ENCODE measurements at places on chromosomes 2 and 18.

DNA sequence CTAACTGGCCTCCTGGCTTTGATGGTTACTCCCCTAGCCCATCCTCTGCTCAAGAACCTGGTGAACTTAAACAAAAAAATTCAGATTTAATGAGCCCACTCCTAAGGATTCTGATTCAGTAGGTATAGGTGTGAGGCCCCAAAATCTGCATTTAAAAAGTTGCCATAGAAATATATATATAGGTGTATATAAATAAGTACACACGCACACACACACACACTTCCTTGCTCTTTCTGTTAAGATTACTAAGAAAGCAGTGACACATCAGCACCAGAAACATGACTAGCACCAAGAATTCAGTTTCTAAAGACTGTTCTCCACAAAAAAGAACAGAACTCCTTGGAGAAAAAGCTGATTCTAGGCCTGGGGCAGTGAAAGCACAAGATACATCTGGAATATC, 17.8 kb downstream of the EML6 start:
- DNase-seq: no peak

- no peak for DNase-seq
These were observed 25.2 kb downstream of the EIF2AK3 start for GRCh38 chr2:88602022-88602421.

- DNase-seq: no peak
These were observed 315.6 kb downstream of the INSIG2 start for GRCh38 chr2:118403658-118404451.

DNA sequence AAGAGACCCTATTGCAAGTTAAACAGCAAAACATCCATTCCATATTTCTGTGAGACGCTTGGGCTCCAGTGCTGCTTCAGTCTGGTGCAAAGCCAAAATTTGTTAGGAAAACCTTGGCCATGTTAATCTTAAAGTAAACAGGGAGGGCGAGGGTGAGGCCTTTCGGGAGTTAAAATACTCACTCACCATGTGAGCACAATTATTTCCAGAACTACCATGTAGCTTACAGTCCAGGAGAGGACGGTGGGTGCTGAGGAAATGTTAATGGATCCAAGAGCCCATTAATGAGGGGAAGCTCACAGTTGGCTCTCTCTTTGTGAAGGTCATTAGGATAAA, 286.4 kb downstream of the SLC8A1 start:
- DNase-seq: no peak

DNA sequence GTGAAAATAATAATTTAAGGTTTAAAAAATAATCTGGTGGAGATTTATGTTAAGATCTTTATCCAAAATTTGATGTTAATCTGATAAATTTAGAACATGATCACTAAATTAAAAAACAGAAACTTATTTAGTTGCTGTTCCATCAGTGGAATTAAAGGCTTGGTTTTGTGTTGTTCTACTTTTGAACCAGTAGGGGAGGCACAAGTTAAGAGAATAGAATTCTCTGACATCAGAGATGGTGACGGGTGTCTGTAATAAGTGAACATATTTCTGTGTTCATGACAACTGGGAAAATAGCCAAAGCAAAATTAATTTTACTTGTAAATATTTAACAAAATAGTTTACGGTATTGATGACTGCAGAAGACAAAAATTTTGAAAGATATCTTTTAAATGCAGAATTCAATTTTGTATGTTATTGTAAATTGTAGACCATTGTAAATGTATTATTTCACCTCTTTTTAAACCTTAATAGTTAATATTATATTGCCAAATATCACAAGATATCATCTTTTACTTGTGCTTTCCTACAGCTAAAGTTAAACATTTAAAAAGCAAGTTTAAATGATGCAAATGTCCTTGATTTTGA, 106.0 kb downstream of the UBR3 start:
- DNase-seq: no peak

DNA sequence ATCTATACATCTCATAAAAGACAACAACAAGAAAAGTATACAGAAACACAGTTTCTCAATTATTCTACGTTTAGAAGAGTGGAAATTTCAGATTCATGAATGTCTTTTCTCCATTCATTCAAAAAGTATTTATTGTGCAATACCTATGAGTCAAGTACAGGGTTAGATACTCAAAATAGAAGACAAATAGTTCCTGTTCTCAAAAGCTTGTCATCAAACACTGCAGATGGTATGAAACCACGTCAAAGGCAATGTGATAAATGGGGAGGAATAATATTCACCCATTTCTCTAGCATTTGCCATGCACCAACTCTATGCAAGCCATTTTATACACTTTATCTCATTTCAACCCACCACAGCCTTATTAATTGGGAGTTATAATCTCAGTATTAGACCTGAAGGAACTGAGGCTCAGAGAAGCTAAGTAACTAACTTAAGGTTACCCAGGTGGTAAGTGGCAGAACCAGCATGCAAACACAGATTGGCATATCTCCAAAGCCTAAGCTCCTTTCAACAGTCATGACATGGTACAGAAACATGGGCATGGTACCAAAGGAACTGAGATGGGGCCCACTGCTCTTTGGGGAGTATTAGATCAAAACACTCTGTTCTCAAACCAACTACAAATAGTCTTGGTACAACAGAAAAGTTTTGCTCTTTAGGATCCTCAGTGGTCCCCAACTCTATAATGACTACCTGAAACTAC, 67.2 kb upstream of the NPAS2 start:
- DNase-seq: no peak

DNA sequence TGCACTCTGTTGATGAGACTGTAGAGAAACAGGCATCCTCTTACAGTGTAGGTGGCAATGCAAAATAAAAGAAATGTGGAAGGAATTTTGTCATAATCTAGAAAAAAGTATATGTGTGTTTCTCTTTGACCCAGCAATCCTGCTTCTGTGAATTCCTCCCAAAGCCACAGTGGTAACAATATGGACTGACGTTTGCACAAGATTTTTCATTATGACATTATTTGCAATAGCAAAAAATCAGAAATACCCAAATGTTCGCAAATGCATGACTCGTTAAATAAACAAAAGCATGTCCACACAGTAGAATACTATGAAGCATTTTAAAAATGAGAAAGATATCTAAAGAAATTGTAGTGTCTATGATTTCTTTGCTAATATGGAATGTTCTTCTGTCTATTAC, 255.2 kb upstream of the NRP2 start:
- DNase-seq: no peak

DNA sequence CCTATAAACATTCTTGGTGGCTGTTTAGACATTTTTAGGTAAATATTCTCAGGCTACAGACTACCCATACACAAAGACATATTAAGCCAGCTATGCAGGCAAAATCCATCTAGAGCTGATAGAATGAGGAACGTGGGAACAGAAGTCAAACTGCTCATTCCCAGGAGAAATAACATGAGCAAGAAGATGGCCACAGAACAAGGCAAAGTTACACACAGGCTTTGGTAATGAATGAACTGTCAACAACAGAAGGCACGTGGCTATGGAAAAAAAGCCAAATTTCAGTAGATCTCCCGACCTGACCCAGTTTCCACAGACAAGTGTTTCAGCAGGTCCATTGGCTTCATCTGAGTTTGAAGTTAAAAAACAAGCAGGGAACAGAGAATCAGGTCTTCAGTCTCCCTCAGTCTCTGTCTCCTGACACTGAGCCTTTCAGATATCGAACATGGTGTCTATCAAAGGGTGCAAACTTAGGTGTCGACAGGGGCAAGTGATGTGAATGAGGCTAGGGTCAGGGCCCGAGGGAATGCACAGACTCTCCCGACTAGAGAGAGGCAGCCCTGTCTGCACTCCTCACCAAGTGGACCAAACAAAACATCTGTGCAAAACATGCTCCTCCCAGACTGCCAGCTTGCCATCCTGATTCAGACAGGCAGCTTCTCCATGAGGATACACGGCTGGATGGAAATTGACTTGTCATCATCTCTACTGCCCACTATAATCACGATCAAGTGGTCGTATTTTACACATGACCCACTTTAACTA, 25.9 kb downstream of the SIGLEC15 start:
- DNase-seq: no peak

DNA sequence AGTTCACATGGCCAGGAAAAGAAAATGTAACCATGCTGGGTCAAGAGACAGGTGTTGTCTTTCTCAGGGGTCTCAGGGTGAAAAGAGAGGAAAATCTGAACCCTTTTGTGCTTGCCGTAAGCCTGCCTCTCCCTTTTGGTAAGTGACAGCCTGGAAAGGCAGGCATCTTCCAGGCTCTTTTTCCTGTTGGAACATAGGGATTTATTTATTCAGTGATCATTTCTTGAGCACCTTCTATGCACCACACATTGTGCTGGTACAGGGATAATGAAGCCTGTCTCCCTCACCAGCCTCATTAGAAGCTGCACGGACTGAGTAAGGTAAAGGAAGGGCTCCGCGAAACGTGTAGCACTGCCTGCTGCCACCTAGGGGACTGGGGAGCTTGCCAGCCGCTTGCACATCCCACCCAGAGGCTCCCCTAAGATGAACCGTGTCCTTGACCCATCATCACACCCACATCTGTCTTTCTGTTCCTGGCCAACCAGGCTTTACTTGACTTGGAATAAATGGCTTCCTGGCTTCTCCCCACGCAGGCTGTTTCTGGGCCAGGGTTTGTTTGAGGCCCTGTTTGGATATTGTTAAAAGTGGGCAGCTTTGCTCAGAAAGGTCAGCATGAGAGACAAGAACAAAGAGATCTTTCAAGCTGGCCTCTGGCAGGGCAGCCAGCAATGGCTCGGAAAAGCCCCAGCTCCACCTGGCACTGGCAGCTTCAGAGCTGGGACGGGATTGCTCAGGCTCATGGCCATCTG, 73.3 kb upstream of the MCFD2 start:
- no peak for DNase-seq

DNA sequence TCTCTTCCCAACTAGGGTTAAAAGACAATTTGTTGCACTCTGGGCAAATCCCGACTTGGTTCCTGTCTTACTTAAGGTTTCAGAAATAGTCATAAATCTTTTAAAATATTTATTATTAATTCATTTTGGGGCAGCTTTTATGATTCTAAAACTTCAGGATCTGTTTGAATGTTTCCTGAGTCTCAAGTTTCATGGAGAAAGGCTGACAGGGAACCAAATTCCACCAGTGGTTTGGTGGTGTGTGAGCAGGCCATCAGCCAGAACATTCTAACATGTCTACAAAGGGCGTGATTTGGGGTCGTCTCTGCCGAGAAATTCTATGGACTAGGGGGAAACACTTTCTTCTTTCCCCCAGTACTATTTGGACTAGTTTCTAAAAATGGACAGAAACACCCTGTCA, 366.4 kb downstream of the ZNF521 start:
- DNase-seq: no peak

DNA sequence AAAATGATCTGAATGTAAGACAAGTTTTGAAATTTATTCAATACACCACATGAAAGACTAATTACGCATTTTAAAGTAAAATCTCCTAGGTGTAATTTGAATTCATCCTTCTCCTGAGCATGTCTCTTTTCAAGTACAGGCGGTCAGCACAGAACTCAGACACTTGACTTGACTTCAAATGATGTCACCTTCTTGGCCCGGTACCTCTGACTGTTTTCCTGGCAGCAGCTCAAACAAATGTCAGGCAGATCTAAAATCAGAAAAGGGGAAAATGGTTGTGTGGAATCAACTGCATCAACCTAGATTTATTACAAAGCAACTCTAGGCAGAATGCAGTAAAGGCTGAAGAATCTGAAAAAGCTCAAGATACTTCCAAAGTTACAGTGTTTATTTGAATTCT, 11.4 kb upstream of the PROKR1 start:
- no peak for DNase-seq

GRCh38 chr2:217151509-217152206, 291.8 kb upstream of the TNP1 start:
- DNase-seq: no peak

DNA sequence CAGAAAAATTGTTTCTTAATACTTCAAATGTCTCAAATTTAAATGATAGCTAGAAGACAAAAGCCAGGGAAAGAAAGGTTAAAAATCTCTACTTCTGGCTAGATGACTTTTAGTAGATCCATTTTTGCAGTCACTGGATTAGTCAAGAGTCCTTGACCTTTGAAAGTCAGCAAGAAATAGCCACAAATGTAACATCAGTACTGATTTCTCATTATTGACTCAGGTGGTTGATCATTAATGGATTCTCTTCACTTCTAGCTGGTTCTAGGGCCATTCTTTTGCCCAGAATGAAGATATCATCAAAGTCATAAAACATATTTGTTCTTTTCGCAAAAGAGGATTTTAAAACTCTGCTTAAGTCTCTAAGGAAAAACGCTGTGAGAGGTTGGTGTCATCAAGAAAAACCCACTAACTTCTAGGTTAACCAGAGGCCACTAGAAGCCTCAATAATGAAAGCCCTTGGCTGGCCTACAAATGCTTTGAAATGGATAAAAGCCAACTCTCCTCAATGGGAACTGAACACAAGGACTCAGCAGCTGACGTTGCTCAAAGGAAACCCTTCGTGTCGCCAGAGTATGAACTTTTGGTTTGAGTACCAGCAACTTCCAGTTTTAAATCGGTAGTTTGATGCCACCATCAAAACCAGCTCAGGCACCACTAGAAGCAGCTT, 66.3 kb downstream of the IRS1 start:
- no peak for DNase-seq

GRCh38 chr2:32951672-32952071, 4.9 kb downstream of the LTBP1 start:
- DNase-seq: no peak

DNA sequence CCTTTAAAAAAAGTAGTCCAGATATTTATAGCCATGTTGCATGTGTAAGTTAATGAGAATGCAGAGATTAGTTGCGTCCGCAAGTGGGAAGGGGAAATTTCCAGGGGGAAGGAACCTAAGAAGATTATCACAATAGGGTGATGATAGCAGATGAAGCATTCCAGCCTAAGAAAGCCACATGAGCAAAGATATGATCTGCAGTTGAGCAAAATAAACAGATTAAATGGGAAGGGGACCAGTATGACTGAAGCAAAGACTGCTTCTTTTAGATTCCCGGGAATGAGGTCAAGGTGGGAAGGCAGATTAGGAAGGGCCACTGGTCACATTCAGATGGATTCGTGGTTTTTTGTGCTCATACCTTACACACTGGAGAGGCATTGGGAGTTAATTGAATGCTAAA, 154.6 kb upstream of the CDH2 start:
- DNase-seq: no peak

GRCh38 chr2:177403838-177404237, 11.3 kb downstream of the AGPS start:
- no peak for DNase-seq

GRCh38 chr2:133654949-133655348, 86.7 kb upstream of the NCKAP5 start:
- DNase-seq: no peak

GRCh38 chr2:217276433-217276832, 416.6 kb upstream of the TNP1 start:
- no peak for DNase-seq

GRCh38 chr2:233409286-233409991, 55.1 kb downstream of the DGKD start:
- no peak for DNase-seq

GRCh38 chr2:43142921-43143438, 83.4 kb downstream of the ZFP36L2 start:
- no peak for DNase-seq

GRCh38 chr2:37287966-37288365, 36.7 kb downstream of the PRKD3 start:
- DNase-seq: no peak

DNA sequence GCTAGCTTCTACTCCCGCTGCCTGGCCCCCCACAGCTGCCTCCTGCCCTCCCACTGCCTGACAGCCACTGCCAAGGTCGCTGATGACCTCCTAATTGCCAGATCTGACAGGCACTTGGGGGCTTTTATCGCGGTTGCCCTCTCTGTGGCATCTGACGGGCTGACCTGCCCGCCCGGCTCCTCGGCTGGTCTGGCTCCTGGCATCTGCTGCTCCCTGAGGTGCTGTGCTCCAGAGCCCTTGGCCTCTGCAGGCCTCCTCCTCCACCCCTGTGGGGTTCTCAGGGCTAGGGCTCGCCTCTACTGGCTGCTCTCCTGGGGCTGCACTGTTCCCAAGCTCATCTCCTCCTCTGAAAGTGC, 43.1 kb downstream of the INHBB start:
- peak; percentile 40 for DNase-seq
